ENCODE measurements at places on chromosomes 3 and 15.

DNA sequence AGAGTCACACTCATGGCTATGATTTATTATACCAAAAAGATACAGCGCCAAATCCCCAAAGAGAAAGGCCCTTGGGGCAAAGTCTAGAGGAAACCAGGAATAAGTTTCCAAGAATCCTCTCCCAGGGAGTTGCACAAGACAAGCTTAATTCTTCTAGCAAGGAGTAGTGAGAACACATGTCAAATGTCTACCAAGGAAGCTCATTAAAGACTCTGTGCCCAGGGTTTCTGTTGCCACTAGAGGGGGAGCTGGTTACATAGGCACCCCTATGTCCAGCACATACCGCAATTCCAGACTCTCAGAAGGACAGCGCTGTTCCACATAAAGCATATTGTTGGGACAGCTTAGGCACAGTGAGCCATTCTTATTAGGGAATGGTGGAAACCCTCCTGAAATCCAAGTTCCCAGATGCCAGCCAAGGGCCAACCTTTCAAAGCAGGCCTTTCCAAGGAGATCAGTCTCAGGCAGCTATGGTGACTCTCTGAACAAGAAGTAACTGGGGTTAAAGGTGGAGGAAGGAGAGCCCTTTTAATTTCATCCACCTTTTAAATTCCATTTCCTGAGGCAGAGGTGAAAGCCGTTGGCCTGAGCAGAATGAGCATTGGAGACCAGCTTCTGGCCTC is 194.2 kb downstream of the UACA start:
- no peak for DNase-seq

GRCh38 chr3:16807391-16807790 is 77.4 kb upstream of the PLCL2 start:
- no peak for DNase-seq

- no peak for DNase-seq
Measured at GRCh38 chr15:77192451-77192850, 121.5 kb upstream of the TSPAN3 start.

DNA sequence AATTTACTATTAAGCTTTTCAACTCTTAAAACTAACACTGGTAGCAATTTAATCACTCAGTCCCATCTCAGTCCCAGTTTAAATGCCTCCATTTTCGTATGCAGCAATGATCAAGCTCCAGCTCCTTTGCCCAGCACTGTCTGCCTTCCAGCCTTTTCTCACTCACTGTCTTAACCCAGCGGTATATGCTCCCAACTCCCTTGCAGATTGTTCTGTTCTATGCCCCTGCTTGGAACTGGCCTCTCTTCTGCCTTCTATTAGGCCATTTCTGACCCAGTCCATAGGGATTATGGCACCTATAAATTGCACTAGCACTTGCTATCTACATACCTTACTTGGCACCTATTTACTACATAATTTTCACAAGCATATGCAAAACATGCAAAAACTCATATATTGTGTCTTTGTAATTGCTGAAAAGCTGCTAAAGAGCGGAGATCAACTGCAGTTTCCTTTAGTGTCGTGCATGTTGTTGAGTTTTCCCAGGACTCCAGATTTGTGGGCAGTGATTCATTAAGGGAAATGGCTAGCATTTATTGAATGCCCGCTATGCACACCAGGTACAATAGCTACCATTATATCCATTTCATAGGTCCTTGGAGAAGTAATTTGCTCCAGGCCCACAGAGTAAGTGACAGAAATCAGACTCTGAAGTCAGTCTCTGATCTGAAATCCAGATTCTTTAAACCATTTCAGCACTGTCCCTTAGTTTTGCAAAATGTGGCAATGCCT is 24.4 kb downstream of the CRBN start:
- no peak for DNase-seq

DNA sequence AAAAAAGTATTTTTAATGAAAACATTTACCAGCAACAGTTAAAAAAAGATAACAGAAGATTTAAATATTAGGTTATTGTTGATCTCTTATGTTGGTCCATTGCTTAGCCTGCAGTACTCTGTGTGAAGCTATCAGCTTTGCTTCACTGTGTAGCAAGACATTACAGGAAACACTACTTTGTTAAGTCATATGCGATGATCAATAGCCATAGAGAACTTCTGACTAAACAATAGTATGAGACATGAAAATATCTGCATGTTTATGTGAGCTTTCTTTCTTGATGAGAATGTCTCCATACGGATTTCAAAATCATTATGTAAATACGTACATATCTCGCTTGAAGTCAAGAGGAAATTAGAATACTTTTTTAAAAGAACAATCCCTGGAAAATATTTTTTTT is 27.0 kb upstream of the CAPN3 start:
- no peak for DNase-seq

DNA sequence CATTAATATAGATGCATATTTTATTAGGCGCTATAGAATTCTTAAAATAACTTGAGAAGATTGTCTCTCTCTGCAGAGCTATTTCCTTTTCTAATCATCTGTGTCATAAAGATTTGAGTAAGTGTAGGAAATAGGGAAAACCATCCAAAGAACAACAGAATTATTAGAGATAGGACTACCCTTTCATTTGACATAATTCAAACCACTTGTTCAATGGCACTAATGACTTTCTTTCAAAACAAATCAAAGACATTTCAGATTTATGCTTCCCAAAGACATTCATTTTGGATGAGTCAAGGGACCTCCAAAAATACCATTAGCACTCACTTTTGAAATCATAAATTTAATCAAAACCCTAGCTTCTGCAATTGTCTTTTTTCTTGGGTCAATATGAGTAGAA is 29.5 kb downstream of the PRICKLE2 start:
- DNase-seq = no peak

- DNase-seq = no peak
Measured at GRCh38 chr15:92930776-92931175, 30.7 kb downstream of the CHD2 start.

DNA sequence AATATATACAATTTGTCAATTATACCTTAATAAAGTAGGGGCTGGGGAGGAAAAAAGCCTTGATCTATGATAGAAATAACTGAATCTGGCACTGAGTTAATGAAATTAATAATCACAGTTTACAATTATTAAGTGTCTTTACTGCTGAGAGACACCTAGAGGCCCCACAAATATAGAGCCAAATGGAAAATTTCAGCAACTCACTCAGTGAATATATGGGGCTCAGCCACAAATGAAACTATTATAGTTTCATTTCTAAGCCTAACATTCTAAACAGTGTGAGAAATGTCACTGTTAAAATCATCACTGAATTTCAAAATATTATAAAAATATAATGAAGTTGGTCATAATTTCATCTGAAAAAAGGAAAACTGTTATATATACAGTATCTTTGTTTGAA is 40.3 kb downstream of the GNB4 start:
- DNase-seq = no peak

- DNase-seq = no peak
Measured at GRCh38 chr3:9331171-9331570, 31.7 kb upstream of the THUMPD3 start.

GRCh38 chr3:15486979-15487378 is 34.5 kb downstream of the COLQ start:
- DNase-seq = no peak

- DNase-seq = no peak
Measured at GRCh38 chr3:187850258-187850921, 105.1 kb upstream of the BCL6 start.

DNA sequence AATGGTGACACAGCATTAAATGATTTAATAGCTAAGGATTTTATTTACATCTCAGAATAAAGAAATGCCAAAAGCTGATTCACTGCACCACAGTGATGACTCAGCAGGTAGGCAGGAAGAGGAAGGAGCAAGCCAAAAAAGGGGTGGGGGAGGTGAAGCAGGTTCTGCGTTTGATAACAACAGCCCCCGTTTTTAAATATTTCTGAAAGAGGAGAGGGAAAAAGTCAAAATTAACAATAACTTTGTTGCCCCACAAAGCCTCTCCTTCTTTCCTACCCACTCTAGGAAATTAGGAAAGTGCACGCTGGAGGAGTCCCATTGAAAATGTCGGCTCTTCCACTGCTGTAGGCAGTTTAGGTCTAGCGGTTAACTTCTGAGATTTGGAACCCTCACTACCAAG is 9.9 kb upstream of the CCDC54 start:
- DNase-seq = no peak

GRCh38 chr3:59006634-59007517 is 42.9 kb downstream of the CFAP20DC start:
- DNase-seq = no peak

- no peak for DNase-seq
Measured at GRCh38 chr3:29409409-29409808, 128.5 kb downstream of the RBMS3 start.

DNA sequence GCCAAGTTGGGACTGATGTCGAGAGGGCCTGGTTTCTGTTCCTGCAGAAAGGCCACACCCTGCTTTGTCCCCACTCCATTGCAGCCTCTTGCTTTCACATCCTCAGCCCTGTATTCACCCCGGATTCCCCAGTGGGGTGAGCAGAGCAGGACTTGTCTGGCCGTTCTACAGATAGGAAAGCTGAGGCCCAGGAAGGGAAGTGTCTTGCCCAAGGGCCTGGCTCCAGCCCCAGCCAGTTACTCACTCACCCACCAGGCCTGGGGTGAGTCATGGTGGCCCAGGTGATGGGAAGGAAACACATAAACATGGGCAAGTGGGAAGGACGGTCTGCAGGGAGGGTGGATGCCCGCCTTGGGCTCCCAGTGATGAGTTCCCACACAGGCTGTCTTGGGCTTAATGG is 6.1 kb upstream of the DUSP7 start:
- peak; percentile 36 for DNase-seq

DNA sequence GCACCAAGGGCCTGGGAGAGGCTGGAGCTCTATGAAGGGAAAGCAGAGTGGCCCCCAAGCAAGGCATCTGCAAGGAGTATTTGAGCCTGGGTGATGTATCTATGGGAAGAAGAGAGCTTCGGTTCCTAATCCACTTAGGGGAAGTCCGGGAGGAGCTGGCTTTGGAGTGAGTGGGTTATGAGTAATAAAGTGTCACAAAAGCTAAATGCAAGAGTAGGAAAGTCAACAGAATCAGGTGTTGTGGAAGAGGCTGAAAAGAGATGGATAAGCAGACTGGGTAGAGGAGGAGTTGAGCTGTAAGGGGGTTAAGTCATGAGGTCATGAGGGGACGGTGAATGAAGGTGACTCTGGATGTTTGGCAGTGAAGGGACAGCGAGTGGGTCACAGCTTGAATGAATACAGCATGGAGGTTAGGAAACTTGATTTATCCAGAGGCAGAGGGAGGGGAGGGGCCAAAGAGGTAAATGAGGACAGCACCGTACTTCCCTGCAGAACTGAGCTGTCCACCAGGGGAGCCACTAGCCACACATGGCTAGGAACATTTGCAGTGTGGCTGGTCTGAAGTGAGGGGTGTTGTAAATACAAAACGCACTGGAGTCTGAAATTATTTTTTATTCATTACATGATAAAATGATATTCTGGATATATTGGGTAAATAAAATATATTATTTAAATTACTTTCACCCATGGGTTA is 83.3 kb downstream of the ADCY5 start:
- no peak for DNase-seq

DNA sequence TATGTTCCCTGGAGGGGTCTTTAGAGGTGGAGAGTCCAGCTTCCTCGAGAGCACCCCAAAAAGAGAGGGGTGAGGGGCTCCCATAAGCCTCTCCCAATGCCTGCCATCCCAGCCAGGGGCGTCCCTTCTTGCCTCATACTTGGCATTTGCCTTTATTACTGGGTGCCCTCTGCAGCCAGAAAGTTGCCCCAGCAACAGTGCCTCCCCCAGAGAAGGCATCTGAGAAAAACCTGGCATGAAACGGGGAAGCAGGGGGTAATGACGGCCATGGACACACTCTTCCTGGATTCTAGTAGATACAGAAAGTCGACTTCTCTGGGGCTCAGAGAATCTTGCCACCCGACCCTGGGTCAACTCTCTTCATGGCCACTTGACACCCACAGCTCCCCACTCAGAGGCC is 90.1 kb downstream of the PCSK6 start:
- DNase-seq = no peak

GRCh38 chr15:85580879-85581278 is 200.5 kb downstream of the AKAP13 start:
- peak; percentile 71 for DNase-seq

GRCh38 chr3:189404797-189405484 is 226.2 kb upstream of the TP63 start:
- no peak for DNase-seq

GRCh38 chr3:49495023-49495422 is 25.0 kb downstream of the DAG1 start:
- DNase-seq = no peak

GRCh38 chr15:38335116-38335515 is 82.5 kb downstream of the SPRED1 start:
- no peak for DNase-seq

- DNase-seq = peak; percentile 18
Measured at GRCh38 chr3:122978569-122978968, 49.0 kb downstream of the SEMA5B start.

- no peak for DNase-seq
Measured at GRCh38 chr3:138461246-138461645, 26.8 kb downstream of the ESYT3 start.

- no peak for DNase-seq
Measured at GRCh38 chr15:74631935-74632560, 16.4 kb downstream of the CLK3 start.

DNA sequence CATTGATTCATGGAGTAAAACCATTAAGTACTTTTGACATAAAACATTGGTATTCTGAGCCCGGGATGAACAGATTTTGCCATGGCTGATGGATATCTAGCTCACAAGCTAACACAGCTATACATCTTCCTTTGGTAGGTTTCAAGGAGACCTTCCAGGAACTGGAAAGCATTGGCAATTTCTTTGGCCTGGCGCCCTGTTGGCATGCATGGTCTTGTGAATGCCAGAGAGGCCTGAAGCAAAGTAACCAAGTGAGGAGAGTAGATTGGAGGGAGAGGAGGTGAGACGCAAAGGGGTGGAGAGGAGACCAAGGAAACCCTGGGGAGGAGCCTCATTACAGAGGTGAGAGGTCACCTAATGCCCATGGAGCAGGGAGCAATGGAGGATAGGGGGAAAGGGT is 67.2 kb downstream of the SQOR start:
- no peak for DNase-seq

- no peak for DNase-seq
Measured at GRCh38 chr15:89486726-89487050, 9.7 kb downstream of the RHCG start.

- no peak for DNase-seq
Measured at GRCh38 chr3:132198516-132198915, 118.7 kb upstream of the ACP3 start.

- no peak for DNase-seq
Measured at GRCh38 chr3:139987908-139988307, 52.9 kb downstream of the CLSTN2 start.

- no peak for DNase-seq
Measured at GRCh38 chr3:180421221-180421620, 180.7 kb upstream of the TTC14 start.

GRCh38 chr3:22886439-22887068 is 316.6 kb upstream of the UBE2E2 start:
- no peak for DNase-seq

- no peak for DNase-seq
Measured at GRCh38 chr15:25670025-25670554, 193.0 kb downstream of the ATP10A start.

GRCh38 chr3:179861292-179861691 is 175.4 kb downstream of the PEX5L start:
- DNase-seq = no peak

- no peak for DNase-seq
Measured at GRCh38 chr3:24683633-24684384, 189.2 kb upstream of the THRB start.
